Activated T-helper 1 cell treated with anti-CD3 and anti-CD28 coated beads, Interleukin-12 subunit alpha, Interleukin-12 subunit beta, Interleukin-2, Interleukin-4 antibody, amounts not matched to agents 30 ng/mL and 10 ng/mL and 1 ng/mL, durations not matched to agents 14 hours and 24 hours and 36 hours (primary cell): ENCODE measurements at places on chromosomes 11 and 22.

- H3K27me3 ChIP-seq, result peaks cover 11% of the 10 kb centered on the region
- H3K4me3 ChIP-seq, result no peak overlapping the region
- H3K27ac ChIP-seq, result no peak overlapping the region
Measured at GRCh38 chr11:10208131-10208575, 85.9 kb downstream of the SBF2 start.

DNA sequence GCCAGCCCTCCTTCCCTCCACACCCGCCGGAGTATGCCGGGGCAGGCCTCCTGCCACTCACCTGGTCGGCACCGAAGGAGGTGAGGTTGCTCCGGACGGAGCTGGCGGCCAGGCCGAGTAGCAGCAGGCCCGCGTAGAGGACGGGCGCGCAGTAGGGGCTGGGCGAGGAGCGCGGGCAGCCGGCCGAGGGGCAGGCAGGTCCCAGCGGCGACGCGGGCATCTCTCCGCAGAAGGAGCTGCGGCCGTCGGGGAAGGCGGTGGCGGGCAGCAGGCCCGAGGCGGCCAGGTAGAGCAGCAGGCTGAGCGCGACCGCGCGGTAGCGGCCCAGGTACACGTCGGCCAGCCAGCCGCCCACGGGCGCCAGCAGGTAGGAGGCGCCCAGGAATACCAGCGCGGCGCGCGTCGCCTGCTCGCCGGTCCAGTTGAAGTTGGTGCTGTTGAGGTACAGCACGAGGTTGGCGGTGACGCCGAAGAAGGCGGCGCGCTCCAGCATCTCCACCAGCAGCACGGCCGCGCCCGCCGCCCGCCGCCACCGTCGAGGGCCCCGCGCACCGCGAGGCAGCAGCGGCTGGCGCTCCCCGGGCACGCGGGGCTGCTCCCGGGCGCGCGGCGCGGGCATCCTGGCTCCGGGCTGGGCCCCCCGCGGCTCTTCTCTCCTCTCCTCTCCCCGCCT, 907 bp downstream of the SLC15A3 start:
- H3K4me1 ChIP-seq, result peaks cover 15% of the 10 kb centered on the region
- DNase-seq, result no peak
- H3K4me3 ChIP-seq, result peak overlapping the region; percentile 78
- H3K27ac ChIP-seq, result no peak overlapping the region
- no peaks in the 10 kb centered on the region for H3K36me3 ChIP-seq

DNA sequence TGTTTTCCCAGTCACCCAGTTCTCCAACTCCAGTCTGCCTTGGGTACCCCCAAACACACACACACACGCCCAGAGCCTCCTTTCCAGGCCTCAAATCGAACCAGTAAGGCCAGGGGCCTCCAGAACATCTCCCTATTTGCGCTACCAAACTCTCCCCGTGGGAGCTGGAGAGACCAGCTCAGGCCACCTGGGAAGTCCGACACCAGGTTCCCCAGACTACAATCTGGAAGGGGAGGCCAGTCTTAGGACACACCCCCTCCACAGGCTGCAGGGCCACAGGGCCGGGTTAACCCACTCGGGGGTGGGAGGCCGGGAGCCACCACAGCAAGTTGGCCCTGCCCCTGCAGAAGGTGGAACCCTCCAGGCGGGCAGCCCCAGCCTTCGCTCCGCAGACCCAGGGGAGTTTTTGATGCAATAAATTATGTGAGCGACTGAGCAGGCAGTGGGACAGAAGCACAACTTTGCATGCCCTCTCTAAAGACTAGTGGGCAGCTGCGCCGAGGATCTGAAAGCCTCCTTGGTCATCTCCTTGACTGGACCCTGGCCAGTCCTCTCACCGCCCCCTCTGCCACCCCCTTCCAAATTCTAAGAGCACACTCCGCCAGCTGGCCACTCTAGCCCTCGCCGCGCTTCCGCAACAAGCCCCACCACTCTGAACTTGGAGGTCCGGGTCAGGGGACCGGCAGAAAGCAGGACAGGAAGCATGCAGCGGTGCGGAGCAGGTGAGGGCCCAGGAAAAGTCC, 2.8 kb downstream of the IGF2 start:
- H3K4me1 ChIP-seq, result no peaks in the 10 kb centered on the region
- H3K36me3 ChIP-seq, result no peaks in the 10 kb centered on the region
- peaks cover 45% of the 10 kb centered on the region for H3K27me3 ChIP-seq

GRCh38 chr22:19115628-19116027, 6.6 kb downstream of the DGCR2 start:
- peaks cover 67% of the 10 kb centered on the region for H3K4me1 ChIP-seq
- no peak for DNase-seq

GRCh38 chr11:26017322-26017860, 314.5 kb upstream of the ANO3 start:
- H3K36me3 ChIP-seq, result no peaks in the 10 kb centered on the region
- no peak overlapping the region for H3K4me3 ChIP-seq
- no peak for DNase-seq

DNA sequence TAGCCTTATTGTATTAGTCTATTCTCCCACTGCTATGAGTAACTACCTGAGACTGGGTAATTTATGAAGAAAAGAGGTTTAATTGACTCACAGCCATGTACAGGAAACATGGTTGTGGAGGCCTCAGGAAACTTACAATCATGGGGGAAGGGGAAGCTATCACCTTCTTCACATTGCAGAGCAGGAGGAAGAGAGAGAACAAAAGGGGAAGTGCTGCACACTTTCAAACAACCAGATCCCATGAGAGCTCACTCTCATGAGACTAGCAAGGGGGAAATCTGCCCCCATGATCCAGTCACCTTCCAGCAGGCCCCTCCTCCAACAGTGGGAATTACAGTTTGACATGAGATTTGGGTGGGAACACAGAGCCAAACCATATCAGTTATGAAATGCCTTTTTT, 179.4 kb downstream of the ARHGAP42 start:
- no peak overlapping the region for H3K4me3 ChIP-seq
- no peaks in the 10 kb centered on the region for H3K36me3 ChIP-seq
- H3K4me1 ChIP-seq, result no peaks in the 10 kb centered on the region
- H3K27me3 ChIP-seq, result no peaks in the 10 kb centered on the region
- no peak for DNase-seq

- H3K36me3 ChIP-seq, result no peaks in the 10 kb centered on the region
- H3K27ac ChIP-seq, result no peak overlapping the region
- no peaks in the 10 kb centered on the region for H3K27me3 ChIP-seq
- H3K4me3 ChIP-seq, result no peak overlapping the region
Measured at GRCh38 chr11:56876621-56877275, 112.0 kb upstream of the OR5AK2 start.

DNA sequence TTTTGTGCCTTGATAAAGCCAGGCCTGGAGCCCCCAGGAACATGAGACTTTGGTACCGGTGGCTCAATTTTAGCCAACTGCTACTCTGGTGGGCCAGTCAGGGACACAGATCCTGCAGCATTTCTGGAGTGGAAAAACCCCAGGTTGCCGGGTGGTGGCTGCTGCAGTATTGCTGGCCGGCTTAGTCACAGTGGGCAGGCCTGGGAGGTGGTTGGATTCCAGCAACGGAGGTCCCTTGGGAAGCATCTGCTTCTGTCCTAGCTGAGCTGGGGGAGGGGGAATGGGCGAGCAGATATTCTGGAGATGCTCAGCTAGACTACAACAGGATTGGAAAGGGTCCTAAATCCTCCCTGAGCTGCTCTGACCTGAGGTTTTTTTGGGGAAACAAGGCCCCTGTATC, 31.6 kb upstream of the ACCSL start:
- no peak overlapping the region for H3K4me3 ChIP-seq
- no peaks in the 10 kb centered on the region for H3K4me1 ChIP-seq
- no peak for DNase-seq
- H3K27me3 ChIP-seq, result peaks cover 13% of the 10 kb centered on the region

DNA sequence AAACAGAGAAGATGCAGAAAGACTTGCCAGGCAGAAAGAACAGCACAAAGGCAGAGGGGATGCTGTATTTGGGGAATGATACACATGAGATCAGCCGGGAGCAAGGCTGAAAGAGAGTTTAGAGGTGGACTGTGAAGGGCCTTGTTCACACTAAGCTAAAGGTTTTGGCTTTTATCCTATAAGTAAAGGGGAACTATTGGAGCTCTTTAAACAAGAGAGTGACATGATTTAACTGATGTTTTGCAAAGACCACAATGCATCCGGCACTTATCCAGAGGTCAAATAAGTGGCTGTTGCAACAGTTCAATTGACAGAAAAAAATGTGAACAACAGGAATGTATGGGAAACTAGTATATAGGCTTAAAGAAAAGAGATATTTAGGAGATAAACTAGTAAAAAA, 64.7 kb upstream of the RRAS2 start:
- peaks cover 4% of the 10 kb centered on the region for H3K36me3 ChIP-seq
- peaks cover 9% of the 10 kb centered on the region for H3K4me1 ChIP-seq
- no peak overlapping the region for H3K27ac ChIP-seq
- peaks cover 2% of the 10 kb centered on the region for H3K27me3 ChIP-seq
- no peak for DNase-seq

GRCh38 chr11:30587269-30587812, 1.2 kb upstream of the MPPED2 start:
- no peak for DNase-seq
- H3K4me3 ChIP-seq, result peak overlapping the region; percentile 71
- no peaks in the 10 kb centered on the region for H3K36me3 ChIP-seq
- peaks cover 52% of the 10 kb centered on the region for H3K27me3 ChIP-seq
- H3K27ac ChIP-seq, result no peak overlapping the region

DNA sequence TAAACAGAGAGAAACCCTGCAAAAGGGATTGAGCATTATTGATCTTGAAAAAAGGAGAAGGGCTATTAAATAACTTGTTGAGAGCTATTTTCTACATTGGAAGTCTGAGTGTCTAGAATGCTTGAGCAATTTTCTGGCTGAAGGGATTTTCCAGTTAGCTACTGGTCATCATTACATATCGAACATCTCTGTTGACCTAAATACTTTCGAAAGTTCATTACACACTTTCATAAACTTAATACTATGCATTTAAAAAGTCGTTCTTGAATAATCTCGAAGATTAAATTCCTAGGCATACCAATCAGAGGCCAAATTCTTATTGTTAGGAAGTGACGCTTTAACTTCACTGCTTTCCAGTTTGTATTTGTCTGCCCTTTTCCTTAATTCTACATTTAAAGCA, 13.7 kb downstream of the ETS1 start:
- H3K4me1 ChIP-seq, result peaks cover 40% of the 10 kb centered on the region
- H3K4me3 ChIP-seq, result no peak overlapping the region
- H3K27ac ChIP-seq, result no peak overlapping the region
- no peak for DNase-seq
- peaks cover 2% of the 10 kb centered on the region for H3K36me3 ChIP-seq

GRCh38 chr11:93567401-93567895, 24.3 kb upstream of the SMCO4 start:
- H3K27me3 ChIP-seq, result peaks cover 10% of the 10 kb centered on the region
- H3K36me3 ChIP-seq, result no peaks in the 10 kb centered on the region
- no peak overlapping the region for H3K4me3 ChIP-seq
- H3K27ac ChIP-seq, result no peak overlapping the region

DNA sequence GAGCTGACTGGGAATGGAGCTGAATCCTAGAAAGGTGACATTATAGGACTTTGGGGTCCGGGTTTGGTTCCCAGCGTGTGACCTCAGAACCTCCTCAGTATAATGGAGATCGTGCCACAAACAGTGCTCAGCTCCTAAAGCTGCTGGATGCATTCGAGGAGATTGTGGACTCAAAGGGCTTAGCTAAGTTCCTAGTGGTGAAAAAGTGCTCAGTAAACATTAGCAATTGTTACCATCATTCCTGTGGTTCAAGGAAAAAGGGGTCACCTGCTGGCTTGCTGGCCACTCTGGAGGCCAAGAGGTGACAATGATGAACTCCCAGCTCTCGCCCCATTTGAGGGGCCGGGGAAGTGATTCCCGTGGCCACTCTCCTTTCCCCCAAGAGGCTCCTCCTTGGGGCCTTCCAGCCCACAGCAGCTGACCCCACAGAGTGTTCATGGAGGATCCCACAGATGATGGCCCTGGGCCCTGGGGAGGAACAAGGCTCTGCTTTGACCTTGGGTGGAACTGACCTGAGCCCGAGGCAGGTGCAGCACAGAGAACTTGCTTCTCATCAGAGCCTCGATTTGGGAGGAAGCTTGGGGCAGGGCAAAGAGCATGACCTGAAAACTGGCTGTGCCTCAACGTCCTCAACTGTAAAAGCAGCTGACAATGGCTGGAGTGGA, 40.1 kb downstream of the TRIM29 start:
- no peaks in the 10 kb centered on the region for H3K36me3 ChIP-seq
- peaks cover 4% of the 10 kb centered on the region for H3K27me3 ChIP-seq
- H3K4me1 ChIP-seq, result no peaks in the 10 kb centered on the region

- no peak overlapping the region for H3K4me3 ChIP-seq
- no peaks in the 10 kb centered on the region for H3K36me3 ChIP-seq
- H3K27ac ChIP-seq, result no peak overlapping the region
- H3K4me1 ChIP-seq, result no peaks in the 10 kb centered on the region
- peaks cover 44% of the 10 kb centered on the region for H3K27me3 ChIP-seq
Measured at GRCh38 chr11:76796511-76797198, 13.5 kb downstream of the TSKU start.

DNA sequence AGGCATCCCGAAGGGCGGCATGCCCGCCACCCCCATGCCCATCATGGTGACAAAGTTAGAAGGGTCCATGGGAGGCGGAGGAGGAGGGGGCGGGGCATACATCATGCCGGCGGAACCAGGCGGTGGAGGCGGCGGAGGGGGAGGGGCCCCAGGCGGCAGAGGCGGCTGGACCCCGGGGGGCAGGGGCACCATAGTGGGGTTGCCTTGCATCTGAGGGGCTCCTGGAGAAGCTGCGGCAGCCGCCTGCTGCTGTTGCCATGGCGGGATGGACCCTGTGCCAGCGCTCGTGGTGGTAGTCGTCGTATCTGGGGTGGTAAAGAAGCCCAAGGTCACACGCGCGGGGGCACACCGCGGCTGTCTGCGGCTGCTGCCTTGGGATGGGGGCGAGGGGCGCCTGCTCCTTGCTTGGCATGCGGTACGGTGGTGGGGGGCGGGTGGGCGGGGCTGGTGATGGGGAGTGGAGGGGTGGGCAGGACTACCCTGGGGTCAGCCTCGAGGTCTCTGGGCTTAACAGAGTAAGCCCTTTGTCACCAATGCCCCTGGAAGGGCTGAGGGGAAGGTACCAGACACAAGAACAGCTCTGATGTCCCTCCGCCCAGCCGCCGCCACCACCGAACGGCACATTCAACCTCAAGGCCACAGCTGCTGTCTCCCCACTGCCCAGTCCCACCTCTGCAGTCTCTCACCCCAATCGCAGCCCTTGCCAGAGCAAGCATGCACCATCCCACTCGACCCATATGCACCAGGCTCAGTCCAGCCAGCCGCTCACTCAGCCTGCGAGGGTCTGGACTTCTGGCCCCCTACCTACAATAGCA, 6.3 kb upstream of the PYGM start:
- H3K36me3 ChIP-seq, result peaks cover 78% of the 10 kb centered on the region
- peaks cover 86% of the 10 kb centered on the region for H3K4me1 ChIP-seq
- peak overlapping the region; percentile 61 for H3K27ac ChIP-seq

- DNase-seq, result no peak
- H3K27me3 ChIP-seq, result no peaks in the 10 kb centered on the region
- H3K27ac ChIP-seq, result no peak overlapping the region
Measured at GRCh38 chr11:72840780-72841179, 26.6 kb downstream of the ATG16L2 start.

DNA sequence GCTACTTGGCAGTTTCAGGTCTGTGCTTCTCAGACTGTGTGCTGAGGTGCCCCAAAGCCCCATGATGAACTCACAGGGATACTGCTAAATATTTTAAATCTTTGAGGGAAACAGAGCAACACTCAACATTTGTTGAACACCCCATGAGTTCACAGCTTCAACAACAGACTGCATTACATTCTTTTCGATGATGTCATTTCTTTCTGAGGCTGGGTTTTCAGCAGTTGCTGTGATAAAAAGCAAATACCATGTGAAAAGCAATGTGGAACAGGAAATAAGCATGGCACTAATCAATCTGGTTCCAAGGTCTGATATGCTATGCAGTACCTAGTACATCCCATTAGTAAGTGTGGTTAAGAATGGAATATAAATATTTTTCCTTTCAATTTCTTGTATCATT, 82.7 kb downstream of the RPL27A start:
- no peak overlapping the region for H3K27ac ChIP-seq
- no peaks in the 10 kb centered on the region for H3K4me1 ChIP-seq
- no peak overlapping the region for H3K4me3 ChIP-seq
- no peaks in the 10 kb centered on the region for H3K36me3 ChIP-seq
- peaks cover 8% of the 10 kb centered on the region for H3K27me3 ChIP-seq
- DNase-seq, result no peak
